ENCODE measurements at places on chromosomes 5 and 9.

DNA sequence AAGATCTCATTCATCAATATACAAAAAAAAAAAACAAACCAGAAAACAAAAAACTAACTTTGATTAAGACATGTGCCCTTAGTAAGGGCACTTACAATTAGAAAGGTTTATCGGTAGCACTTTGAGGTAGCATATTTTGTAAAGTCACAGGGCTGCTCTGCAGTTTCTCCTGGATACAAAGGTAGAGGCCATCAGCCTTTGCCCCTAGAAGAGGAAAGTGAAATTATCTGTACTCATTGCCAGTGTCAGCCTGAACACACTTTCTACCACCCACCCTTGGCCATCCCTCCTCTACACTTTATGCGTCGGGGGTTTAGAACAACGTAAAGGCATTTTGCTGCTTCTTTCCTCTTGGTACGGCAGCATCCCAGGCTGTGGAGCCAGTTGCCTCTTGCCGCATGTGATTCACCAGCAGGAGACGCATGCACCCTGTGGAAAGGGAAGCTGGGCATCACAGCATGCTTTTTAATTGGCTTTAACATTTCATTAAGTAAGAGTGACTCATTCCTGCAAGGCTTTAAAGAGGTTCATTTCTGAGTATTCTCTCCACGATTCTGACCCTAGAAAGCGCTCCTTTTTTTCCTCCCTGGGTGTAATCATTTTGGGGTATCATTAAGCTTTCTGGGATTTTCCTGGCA is 84.6 kb downstream of the CEMIP2 start:
- DNase-seq = no peak

DNA sequence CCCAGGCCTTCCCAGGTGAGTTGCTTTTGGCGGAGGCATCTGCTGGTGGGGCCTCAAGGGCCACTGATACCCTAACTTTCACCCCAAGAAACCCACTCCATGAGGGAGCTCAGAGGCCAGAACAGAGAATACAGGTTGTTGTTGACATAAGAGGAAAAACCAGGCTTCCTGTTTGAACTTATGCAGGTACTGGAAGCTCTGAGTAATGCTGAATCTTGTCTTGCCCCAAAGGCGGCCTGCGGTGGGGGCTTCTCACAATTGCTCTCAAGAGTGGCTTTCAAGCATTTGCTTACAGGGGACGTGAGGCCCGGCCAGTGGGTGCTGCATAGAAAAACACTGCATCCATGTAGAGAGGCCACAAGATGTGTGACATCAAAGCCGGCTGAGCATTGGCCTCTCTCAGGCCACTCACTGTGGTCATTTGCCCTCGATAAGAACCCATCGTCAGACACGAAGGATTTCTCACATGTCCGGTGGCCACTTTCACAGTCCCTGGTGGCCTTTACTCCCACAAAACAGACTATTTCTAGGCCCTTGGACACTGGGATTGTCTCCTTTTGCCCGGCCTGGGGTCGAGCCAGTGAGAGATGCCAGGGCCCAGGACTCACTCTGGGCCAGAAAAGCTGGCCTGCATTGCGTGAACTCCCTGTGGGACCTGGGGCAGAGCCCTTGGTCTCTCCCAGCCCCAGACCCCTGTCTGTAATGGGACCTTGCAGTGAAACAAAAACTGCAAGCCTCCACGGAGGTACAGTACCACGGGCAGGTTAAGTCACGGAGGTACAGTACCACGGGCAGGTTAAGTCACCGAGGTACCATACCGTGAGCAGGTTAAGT is 34.5 kb upstream of the TCF7 start:
- DNase-seq = no peak

DNA sequence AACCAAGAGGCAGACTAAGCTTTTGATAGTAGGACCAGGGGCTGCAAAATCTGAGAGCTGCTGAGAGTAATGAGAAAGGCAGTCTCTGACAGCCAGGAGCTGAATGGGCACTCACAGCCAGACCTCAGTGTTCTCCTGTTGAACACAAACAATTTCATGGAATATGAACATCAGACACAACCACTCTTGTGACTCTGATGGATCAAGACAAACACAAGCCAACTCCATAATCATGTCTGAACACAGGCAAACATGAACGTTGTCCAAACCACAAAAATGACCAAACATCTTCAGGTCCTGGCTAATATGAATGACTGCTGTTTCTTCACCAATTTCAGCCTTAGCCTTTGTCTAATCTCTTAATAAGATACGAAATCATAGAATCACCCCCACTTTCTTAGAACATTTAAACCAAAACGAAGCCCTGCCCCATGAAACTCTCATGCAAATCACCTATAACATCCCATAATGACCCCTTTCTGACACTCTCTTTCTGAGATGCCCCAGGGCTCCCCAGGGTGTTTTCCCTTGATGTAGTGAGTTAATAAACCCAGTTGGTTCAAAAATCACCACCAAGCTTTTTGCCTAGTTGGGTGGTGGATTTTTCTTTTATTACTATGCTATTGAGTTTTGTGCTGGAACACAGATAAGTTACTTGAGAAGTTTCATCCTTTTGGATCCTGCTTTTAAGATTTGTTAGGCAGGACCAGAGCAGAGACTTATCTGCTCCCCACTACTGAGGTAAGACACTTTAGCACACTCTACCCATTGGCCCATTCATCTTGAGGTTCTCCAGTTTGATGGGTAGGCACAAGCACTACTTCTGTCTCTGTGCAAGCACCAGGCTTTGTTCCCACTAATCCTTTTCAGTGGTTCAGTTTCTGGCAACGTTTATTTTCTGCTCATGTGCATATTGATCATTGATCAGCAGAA is 5.9 kb upstream of the ERAP2 start:
- no peak for DNase-seq

- no peak for DNase-seq
These were observed 436.6 kb downstream of the DTWD2 start for GRCh38 chr5:118551716-118552115.

DNA sequence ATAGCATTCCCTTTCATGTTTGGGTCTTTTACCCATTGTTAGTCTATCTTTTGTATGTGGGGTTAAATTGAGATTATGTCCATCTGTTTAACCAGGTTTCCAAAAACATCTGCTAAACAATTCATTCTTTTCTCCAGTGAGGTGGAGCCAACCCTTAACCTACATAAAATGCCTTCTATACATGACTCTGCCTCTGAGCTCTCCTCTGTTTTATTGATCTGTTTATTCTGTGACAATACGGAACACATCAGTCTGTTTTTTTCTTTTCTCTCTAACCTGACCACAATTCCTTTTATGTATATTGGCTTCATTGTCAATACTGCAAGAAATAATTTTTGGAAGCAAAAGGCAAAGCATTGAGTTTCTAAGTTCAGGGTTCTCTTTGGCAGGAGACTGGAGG is 9.9 kb upstream of the ARL15 start:
- no peak for DNase-seq

DNA sequence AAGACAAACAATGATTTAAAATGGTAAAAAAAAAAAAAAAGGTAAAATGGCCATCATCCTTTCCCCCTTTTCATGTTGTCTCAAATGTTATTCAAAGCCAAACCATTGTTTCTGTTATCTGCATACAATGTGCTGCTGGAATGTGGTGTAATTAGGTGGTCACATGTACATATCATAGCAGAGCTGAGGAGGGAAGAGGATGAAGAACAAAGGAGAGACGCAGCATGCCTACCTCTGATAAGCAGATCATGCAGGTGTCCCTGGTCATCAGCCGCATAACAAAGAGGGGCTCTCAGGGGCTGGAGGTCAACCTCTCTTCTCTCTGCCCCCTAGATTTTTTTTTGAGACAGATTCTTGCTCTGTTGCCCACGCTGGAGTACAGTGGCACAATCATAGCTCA is 141.0 kb downstream of the CARTPT start:
- DNase-seq = no peak

DNA sequence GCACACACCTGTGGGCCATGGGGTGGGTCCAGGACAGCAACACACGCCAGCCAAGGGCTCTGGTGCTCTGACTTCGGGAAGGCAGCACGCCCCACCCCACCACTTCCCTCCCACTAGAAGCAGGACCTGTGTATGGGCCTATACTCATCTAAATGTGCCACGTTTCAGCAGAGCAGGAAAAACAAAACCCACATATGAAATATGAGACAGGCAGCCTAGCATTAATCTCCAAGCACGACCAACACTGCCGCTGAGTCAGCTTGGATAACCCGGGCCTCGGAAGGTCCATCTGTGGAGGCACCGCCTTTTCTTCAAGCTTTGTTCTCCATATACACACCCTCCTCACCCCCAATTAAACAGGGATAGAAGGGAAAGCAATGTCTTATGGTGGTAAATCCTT is 203.1 kb downstream of the ROR2 start:
- DNase-seq = no peak

GRCh38 chr5:130874861-130875417 is 290.1 kb downstream of the HINT1 start:
- DNase-seq = no peak

DNA sequence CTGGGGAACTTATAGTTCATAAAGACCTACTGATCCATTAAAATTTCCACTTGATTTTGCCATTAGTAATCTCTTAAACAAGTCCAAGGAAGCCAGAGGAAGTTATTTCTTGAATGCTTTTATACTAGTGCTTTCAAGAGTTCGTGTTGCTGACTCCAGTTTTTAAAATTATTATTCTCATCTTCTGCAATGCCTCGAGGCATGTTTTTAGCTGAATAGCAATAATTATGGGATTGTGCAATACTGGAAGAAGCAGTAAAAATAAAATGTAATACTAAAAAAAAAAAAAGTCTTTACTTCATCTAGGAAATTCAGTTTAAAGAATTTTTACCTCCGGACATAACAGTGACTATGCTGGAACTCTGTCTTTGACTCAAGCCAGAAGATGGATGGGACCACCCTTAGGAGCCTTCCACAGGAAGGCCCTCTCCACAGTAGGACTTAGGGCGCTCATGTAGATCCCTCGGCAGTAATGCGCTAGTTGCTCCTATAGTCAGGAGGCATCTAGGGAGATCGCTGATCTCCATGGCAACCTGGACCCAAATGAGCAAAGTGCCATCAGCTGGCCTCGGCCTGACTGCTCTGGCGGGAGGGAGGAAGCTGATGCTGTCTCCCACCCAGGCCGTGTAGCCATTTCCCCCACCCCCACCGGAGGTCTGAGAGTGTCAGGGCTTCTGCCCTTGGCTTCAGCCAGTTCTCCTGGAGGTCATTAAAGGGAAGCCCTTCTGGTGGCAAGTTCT is 56.7 kb downstream of the DAPK1 start:
- DNase-seq = no peak

- DNase-seq = no peak
These were observed 482 bp downstream of the TESK1 start for GRCh38 chr9:35605351-35606137.

GRCh38 chr9:14136047-14136635 is 177.8 kb downstream of the NFIB start:
- DNase-seq = no peak
